Activated CD8-positive, alpha-beta T cell treated with anti-CD3 and anti-CD28 coated beads for 36 hours (primary cell): ENCODE measurements at places on chromosomes 2 and 18. TPM values are rescaled to one million over a fixed set of nuclear protein-coding genes. Genes with fewer than 3 reads are reported as not detected.

GPR35 gene
- total RNA-seq, result 14.4 TPM

- no peaks in the 10 kb centered on the region for H3K4me1 ChIP-seq
- no peak overlapping the region for H3K4me3 ChIP-seq
- H3K27me3 ChIP-seq, result no peaks in the 10 kb centered on the region
These were observed 614.0 kb upstream of the CRIM1 start for GRCh38 chr2:35741556-35741955.

DNA sequence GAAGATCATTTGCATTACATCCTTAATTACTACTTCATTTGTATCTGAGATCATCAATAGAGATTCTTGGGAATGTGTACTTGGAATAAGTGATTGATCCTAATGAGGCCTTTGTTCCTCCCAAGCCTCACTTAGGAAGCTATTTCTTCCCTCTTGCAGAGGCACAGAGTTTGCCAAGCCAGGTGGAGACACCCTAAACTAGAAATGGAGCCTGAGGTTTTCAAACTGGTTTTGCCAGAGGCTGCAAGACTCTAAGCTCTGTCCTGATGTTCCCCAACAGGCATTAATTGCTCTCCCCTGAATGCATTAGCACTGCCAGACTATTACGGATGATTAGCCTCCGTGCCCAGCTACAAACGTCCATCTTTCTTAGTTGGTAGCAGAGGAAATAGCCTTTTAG lies 125.2 kb upstream of the LGALSL start:
- H3K27ac ChIP-seq, result no peak overlapping the region
- H3K4me3 ChIP-seq, result no peak overlapping the region
- H3K36me3 ChIP-seq, result no peaks in the 10 kb centered on the region

DNA sequence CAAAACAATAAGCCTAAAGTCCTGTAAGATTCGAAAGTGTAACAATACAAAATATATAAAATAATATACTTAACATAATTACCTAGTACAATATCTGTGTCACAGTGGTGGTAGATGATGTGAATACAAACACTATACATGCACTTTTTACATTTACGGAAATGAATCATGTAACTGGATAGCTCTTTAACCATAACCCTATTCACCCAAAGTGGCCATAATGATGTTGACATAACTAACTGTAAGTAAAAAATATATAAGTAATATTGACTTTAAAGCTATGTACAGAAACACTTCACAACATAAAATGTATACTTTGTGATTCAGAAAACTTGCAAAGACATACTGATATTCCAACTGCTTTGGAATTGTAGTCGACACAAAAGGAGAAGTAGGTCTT lies 616.9 kb upstream of the SLC8A1 start:
- H3K4me1 ChIP-seq, result no peaks in the 10 kb centered on the region
- H3K27ac ChIP-seq, result no peak overlapping the region
- no peaks in the 10 kb centered on the region for H3K36me3 ChIP-seq
- no peak for DNase-seq
- no peaks in the 10 kb centered on the region for H3K27me3 ChIP-seq

ST6GAL2 gene
- total RNA-seq, result not detected
